ENCODE measurements at places on chromosomes 13 and 19.

DNA sequence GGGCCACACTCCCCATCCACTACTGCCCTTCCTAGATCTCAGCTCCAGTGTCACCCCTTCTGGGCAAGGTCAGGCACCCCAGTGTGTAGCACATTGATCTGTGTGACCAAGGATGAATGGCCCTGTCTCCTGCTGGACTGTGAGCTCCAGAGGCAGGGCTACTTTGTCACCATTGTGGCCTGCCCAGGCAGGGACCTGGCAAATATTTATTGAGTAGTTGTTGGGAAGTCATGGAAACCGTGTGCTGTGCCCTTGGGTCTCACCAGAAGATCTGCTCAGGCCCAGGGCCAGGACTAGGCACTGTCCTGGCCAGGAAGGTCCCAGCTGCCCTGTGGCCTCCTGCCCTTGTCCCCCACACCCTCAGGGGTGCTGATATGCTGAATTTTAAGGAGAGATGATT lies 10.5 kb downstream of the NACC1 start:
- no peak for DNase-seq

DNA sequence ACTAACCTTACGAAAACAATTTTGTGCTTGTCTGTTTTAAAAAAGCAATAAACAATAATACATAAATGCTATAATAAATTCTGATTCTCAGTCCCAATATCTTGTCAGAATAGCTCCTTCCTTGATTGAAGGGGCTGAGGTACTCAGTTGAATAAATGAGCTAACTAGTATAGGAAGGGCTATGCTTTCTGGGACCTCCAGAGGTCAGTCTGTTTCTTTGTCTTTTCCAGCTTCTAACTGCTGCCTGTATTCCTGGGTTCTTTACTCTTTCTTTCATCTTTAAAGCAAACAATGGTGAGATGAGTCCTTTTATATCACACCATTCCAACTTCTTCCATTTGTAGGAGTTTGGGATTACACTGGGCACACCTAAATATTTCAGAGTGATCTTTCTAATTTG lies 1297.0 kb upstream of the ATXN8OS start:
- DNase-seq: no peak

GRCh38 chr13:43441464-43441863 lies 345.3 kb downstream of the ENOX1 start:
- DNase-seq: no peak

GRCh38 chr19:1006711-1007398 lies 6.6 kb downstream of the GRIN3B start:
- no peak for DNase-seq

DNA sequence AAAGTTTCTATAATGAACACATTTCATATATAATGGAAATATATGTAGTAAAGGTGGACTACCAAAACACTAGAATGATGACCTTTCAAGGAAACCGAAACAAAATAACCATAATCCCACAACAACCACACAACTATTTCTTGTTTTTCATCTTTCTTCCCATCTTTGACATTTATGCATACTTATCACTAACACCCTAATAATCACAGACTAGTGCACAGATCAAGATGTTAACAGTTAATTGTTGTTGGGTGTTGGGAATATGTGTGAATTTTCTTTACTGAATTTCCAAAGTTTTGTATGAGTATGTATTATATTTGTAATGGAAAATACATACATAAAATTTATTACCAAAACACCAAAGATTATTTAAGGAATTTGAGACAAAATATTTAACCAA lies 30.3 kb downstream of the PEG3 start:
- no peak for DNase-seq

- DNase-seq: no peak
Observed at GRCh38 chr19:18521692-18522123, at the start of gene ELL. TSS of gene ELL (minus strand) at chr19:18522070. CDS start at chr19:18522055, 15 bp downstream.

- no peak for DNase-seq
Observed at GRCh38 chr19:7612282-7613274, 16.8 kb downstream of the XAB2 start.

DNA sequence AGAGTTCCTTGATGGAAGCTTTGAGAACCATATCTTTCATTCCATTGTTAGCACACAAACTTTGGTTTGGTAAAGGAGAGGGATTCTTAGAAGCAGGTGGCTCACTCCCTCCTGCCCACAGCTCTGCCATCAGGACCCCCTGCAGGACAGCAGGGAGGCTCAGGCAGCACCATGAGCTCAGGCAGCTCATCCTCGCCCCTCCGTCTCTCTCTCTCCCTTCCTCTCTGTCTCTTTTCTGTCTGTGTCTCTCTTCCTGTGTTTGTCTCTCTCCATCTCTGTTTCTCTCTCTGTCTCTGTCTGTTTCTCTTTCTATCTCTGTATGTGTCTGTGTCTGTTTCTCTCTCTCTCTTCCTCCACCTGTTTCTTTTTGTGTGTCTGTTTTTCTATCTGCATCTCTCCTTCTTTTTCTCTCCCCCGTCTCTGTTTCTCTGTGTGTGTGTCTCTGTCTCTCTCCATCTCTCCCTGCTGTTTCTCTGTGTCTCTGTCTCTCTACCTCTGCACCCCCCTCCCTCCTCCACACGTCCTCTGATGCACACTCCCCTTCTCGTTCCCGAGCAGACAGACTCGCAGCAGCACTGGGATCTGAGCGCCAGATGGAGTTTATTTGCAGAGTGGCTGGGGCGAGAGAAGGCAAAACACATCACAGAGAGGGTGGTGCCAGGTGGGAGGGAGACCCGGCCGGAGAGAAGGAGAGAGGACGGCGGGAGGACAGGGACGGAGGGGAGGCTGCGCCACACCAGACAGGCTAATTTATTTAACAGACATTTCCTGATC lies 8.7 kb downstream of the SBK2 start:
- DNase-seq: no peak

DNA sequence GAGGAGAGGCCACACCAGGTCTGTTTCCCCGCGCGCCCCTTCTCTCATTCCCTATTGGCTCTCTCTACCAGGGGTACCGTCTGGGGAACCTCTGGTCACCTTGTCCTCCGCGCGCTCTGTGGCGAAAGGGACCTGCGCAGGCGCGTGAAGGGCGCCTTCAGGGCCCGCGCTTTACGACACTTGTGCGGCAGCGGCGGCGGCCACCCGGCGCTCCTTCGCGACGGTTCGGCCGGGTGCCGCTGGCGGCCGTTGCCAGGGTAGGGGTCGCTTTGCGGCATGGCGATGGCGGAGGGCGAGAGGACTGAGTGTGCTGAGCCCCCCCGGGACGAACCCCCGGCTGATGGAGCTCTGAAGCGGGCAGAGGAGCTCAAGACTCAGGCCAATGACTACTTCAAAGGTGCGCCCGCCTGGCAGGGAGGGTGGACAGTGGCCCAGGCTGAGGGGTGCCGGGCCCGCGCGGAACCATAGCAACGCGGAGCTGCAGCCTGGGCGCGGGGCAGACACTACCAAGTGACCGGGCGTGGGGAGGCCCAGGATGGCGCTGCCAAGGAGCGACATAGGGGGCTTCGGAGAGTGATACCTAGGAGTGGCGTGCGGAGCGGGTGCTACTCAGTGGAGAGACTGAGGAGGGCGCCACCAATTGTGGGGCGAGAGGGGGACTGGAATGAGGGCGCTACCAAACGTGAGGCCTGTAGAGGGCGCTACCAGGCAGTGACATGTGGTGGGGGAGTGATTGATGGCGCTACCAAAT lies at the start of gene PPP5C:
TSS of gene PPP5C (plus strand) at position 267 of the 751 bp plus-strand sequence. CDS start at position 277, 10 bp downstream.
- DNase-seq: peak; percentile 80

DNA sequence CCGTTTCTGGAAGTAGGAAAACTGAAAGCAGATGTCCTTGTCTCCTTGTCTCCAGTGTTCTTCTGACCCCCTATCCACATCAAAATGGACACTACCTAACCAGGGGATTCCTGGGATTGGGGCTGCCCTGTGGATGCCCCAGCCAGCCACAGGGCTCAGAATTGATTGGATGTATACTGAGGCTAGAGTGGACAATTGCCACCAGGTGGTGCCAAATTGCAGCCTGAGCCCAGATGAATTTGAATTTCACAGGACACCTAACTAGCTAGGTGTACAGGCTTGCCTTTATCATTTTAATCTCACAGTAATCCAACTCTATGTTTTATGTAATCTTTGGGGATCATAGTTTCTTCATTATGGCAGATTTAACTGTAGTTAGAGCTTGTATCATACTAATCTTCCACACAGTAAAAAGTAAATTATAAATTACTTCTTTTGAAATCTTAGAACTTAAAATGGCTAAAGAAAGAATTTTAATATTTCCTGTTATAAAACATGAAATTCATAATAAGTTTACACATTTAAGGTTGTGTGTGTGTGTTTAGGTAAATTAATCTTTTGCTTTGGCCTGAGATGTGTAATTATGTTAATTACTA lies 58.0 kb downstream of the PIBF1 start:
- peak; percentile 6 for DNase-seq

- no peak for DNase-seq
Observed at GRCh38 chr19:1610579-1610978, 5.3 kb upstream of the UQCR11 start.

GRCh38 chr13:65472336-65472735 lies 1757.8 kb downstream of the PCDH9 start:
- DNase-seq: no peak

DNA sequence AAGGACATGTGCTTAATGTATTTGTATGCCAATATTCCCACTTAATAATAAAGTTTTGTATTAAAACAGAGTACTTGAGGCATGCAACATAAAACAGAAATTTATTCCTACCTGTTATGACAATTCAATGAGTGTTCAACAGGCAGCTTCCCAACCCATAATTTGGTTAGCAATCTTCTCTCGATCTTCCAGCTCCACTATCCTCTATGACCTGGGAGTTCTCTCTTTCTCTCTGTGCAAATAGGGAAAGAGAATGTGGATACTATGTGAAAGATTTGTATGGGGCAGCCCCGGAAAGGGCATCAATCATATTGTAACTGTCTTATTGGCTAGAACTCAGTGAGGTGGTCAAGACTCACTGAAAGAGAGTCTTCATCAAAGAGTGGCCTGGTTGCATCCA lies 644.9 kb upstream of the PCDH20 start:
- no peak for DNase-seq

GRCh38 chr19:55460670-55461258 lies 678 bp downstream of the ISOC2 start:
- DNase-seq: peak; percentile 54

DNA sequence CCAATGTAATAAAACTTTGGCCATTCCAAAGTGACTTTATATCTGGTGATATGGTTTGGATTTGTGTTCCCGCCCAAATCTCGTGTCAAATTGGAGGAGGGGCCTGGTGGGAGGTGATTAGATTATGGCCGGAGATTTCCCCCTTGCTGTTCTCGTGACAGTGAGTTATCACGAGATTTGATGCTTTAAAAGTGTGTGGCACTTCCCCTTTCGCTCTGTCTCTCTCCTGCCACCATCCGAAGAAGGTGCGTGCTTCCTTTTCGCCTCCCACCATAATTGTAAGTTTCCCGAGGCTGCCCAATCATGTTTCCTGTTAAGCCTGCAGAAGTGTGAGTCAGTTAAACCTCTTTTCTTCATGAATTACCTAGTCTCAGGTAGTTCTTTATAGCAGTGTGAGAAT lies 9.3 kb upstream of the NALCN start:
- DNase-seq: no peak

- DNase-seq: no peak
Observed at GRCh38 chr19:49080392-49080791, 4.9 kb upstream of the SNRNP70 start.

- no peak for DNase-seq
Observed at GRCh38 chr13:111629926-111630325, 309.5 kb downstream of the TEX29 start.

- no peak for DNase-seq
Observed at GRCh38 chr13:38952827-38953226, 37.8 kb downstream of the STOML3 start.

- no peak for DNase-seq
Observed at GRCh38 chr13:37602733-37603381, 4.3 kb upstream of the POSTN start.

GRCh38 chr13:42717176-42717575 lies 64.2 kb upstream of the FAM216B start:
- no peak for DNase-seq

DNA sequence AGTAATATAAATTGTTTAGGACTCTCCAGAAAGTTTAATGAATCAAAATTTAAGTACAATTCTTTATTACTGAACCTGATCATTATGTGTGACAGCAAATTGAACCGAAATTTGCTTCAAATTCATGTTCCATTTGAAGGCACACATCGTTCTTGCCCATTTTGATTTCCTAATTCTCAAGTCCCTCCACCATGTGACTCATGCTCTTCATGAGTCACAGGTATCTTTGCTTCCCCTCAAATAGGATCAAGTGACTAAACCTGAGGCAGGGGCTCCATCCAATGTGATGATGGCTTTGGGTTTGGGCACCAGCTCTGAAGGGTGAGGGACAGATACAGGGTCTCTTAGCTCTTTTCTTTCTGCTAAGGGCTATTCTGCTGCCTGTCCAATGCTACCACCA lies 86.1 kb downstream of the THSD1 start:
- DNase-seq: no peak

GRCh38 chr19:49713236-49713845 lies 22.4 kb downstream of the CPT1C start:
- no peak for DNase-seq

DNA sequence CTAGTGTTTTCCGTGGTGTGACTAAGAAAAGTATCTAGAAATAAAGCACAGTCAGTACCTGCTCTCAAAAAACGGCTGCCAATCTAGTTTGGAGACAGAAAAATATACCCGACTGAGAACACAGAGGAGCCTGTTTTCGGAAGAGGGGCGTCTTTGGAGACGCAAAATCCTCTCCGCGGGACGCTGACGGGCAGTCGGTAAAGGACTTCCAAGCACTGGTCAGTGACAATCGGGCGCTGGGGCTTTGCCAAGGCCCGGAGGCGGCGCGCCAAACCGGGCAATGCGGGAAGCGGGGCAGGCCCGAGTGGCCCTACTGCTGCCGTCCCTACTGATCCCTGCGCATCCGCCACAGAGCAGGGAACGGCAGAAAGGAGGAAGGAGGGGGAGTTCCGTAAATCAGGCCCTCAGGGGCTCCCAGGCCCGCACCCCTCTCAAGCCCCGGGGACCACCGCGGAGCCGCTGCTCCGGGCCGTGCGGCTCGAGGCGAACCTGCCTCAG lies 588 bp upstream of the DPY19L3 start:
- DNase-seq: no peak

- no peak for DNase-seq
Observed at GRCh38 chr13:47718556-47718955, 282.5 kb downstream of the SUCLA2 start.

DNA sequence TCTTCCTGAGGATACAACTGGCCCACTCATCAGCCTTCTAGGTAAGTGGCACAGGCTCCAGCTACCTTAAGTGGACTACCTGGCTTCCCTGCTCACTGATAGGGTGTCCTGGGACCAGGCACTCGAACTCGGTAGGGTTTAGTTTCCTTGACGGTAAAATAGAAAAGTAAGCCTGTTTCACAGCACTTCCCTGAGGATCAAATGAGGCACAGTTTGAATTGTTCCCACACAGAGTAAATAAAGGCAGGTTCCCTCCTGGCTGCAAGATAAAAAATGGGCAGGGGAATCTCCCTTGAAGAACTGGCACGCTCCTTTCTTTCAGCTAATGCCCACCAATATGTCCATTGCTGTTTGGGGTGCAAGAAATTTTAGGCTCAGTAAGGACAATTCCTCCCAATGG lies 1.1 kb upstream of the FAM124A start:
- no peak for DNase-seq

Data from fibroblast of skin of left biceps (primary cell).